ENCODE measurements at places on chromosomes 13 and 19. TPM values are rescaled to one million over a fixed set of nuclear protein-coding genes. Genes with fewer than 3 reads are reported as not detected.

Gene HCN2
- polyA plus RNA-seq: not detected

Gene ZNF90
- 3.9 TPM for polyA plus RNA-seq

Gene ZNF486
- polyA plus RNA-seq: 6.2 TPM

Gene S1PR4
- 448 TPM for polyA plus RNA-seq

Gene EFNA2
- polyA plus RNA-seq: not detected

Gene RUVBL2
- polyA plus RNA-seq: 65.7 TPM

Gene CEACAM20
- not detected for polyA plus RNA-seq

Gene RABAC1
- polyA plus RNA-seq: 178 TPM

Gene MCEMP1
- polyA plus RNA-seq: 0.73 TPM

Gene PVR
- polyA plus RNA-seq: not detected

Gene SHISA2
- not detected for polyA plus RNA-seq

Gene ZNF99
- polyA plus RNA-seq: not detected

Gene EHD2
- not detected for polyA plus RNA-seq

Gene KIR2DL3
- 0.59 TPM for polyA plus RNA-seq

Gene ZNF682
- polyA plus RNA-seq: 3.7 TPM

Gene ZNF229
- 1.4 TPM for polyA plus RNA-seq

Gene BBC3
- 5.1 TPM for polyA plus RNA-seq

Measured in IgD-negative memory B cell (primary cell).